Left renal pelvis (tissue), 4 donors: ENCODE measurements at places on chromosomes 12 and 14.

- peak; percentile 6 for DNase-seq
Measured at GRCh38 chr14:55832122-55832911, 252.3 kb downstream of the KTN1 start.

DNA sequence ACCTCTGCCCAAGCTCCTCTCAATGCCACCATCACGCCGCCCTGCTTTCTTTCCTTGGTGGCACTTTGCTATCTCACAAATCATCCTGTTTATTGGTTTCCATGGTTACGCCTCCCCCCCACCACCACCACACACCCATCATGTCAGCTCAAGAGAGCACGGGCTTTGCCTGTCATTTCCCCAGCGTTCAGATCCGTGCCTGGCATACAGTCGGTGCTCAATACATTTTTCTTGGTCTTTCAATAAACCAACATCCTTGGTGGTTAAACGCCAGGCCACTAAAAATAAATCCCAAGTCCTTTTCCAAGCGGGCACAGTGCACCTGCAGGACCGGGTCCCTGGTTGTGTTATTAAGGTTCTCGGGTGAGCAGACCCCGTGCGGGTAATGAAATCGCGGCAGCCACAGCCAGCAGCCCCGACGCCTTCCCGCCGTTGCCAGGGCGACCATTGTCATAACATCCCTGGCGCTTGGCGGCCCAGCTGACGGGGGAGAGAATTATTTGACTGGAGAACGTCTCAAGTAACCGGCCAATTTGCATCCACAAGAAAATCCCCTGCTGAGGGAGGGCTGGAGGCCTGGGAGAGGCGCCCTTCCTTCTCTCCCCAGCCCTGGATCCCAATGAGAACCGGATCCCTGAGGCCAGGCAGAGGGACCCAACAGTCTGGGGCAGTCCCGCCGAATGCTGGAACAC, 92.9 kb downstream of the KSR2 start:
- peak; percentile 36 for DNase-seq

DNA sequence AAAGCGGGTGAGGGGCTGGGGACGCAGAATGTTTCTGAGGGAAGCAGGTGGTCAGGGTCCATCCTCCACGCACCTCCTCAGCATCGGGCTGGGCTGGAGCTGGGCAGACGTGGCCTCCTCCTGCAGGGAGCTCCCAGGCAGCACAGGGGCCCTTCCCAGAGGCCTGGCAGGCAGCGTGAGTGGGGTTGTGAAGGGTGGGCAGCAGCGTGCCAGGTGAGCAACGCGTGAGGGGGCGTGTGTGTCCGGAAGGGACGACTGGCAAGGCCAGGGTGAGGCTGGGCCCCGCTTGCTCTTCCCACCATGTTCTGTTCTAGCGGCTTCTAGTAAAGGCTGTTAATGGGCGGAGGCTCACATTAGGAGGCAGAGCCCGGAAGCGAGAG, 17.1 kb downstream of the ANKRD9 start:
- no peak for DNase-seq

DNA sequence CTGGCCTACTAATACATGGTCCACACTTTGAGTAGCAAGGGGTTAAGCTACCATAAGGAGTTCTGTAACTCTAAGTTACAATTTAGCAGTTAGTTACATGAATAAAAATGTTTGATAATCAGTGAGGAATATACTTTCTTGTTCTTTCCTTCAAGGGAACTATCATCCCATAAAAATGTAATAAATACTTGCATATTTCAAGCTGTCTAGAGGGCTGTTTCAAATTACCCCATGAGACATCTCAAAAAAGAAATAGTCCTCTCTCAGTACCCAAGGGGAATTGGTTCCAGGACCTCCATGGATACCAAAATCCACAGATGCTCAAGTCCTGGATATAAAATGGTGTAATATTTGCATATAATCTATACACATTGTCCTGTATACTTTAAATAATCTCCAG, 48.7 kb upstream of the GNG2 start:
- no peak for DNase-seq

GRCh38 chr12:57626111-57626920, 6.7 kb downstream of the B4GALNT1 start:
- no peak for DNase-seq

- DNase-seq = no peak
Measured at GRCh38 chr12:7638064-7638759, 27.5 kb downstream of the APOBEC1 start.

- DNase-seq = no peak
Measured at GRCh38 chr14:44339862-44340261, 167.2 kb downstream of the FSCB start.

GRCh38 chr12:47943623-47944340, 19.6 kb upstream of the TMEM106C start:
- no peak for DNase-seq

- no peak for DNase-seq
Measured at GRCh38 chr14:75705014-75705413, 44.0 kb downstream of the TTLL5 start.

DNA sequence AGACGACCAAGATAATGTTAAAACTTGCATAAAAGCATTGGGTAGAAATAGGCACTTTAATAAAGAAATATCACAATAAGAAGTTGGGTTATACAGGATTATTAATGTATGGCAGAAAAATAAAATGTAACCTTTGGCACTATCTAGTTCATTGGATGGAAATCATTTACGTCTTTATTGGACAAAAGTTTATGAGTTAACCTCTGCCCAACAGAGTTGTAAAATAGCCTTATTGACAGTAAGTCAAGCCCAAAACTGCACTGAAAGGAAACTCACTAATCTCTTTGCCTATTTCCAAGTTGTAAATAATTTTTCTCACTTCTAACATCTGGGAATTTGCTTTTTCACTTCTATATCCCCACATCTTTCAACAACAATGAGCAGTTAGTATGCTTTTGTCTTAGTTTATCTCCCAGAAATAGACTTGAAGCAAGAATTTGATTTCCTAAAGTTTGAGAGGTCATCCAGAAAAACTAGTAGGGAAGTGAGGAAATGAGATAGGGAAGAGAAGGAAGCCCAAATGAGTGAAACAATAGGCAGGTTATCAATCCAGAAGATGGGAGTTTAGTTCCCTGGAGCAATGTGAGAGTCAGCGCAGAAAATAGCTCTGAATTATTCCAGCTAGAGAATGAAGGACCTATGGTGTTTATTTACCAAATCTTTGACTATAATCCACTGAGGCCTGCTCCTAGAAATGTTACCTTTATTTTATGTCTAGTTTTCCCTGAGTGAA, 434.8 kb downstream of the CCER1 start:
- DNase-seq = no peak

DNA sequence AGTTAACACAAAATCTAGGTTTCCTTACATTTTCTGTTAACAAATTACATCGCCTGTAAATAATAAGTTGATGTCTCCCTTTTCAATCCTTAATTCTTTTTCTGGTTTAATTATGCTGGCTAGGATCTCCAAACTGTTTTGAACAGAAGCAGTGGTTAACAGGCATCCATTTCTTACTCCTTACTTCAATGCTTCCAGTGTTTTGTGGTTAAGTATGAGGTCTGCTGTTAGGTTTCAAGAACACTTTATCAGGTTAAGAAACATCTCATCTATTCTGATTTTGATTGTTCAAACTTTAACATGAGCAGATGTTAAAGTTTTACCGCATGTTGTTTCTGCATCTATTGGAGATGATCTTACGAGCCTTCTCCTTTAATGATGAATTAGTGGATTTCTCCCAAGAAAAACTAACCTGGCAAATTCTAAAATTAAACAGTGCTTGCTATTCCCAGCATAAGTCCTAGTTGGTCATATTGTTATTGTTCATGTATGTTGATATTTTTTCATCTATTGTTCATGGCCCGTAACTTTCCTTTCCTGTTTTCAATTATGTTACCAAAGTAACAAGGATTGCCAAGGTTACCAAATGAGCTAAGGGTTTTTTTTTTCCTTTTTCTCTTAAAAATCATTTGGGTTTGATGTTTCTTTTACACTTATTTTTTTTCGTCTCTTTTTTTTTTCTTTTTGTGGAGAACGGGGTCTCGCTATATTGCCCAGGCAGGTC, 33.4 kb downstream of the POLE start:
- DNase-seq = no peak
